ENCODE measurements at places on chromosomes 2 and 18. TPM values are rescaled to one million over a fixed set of nuclear protein-coding genes. Genes with fewer than 3 reads are reported as not detected.

STAM2 gene
- 40.7 TPM for total RNA-seq

NT5DC4 gene
- total RNA-seq: not detected

CFC1 gene
- 0.54 TPM for total RNA-seq

FBXO36 gene
- 3.6 TPM for total RNA-seq

ADRA2B gene
- total RNA-seq: 2.0 TPM

MBD1 gene
- 83.6 TPM for total RNA-seq

MERTK gene
- total RNA-seq: 43.0 TPM

MROH2A gene
- not detected for total RNA-seq

SLC9A2 gene
- 0.57 TPM for total RNA-seq

SYT4 gene
- total RNA-seq: 1.3 TPM

SPEG gene
- 174 TPM for total RNA-seq

ANKMY1 gene
- total RNA-seq: 9.7 TPM

SERPINB10 gene
- total RNA-seq: 2.0 TPM

CRYGD gene
- not detected for total RNA-seq

CDK5R2 gene
- total RNA-seq: not detected

PIGN gene
- 17.4 TPM for total RNA-seq

ASXL3 gene
- total RNA-seq: 1.6 TPM

UPP2 gene
- not detected for total RNA-seq

C2orf78 gene
- not detected for total RNA-seq

ALPG gene
- not detected for total RNA-seq

UGT1A8 gene
- not detected for total RNA-seq

LHCGR gene
- total RNA-seq: 1.1 TPM

AMER3 gene
- not detected for total RNA-seq

ABHD3 gene
- 9.2 TPM for total RNA-seq

ATOH8 gene
- 42.5 TPM for total RNA-seq

RGPD4 gene
- not detected for total RNA-seq

APLF gene
- 9.2 TPM for total RNA-seq

NYAP2 gene
- not detected for total RNA-seq

All from gastroesophageal sphincter (tissue), 4 donors.